ENCODE measurements at places on chromosomes 6 and 20. TPM values are rescaled to one million over a fixed set of nuclear protein-coding genes. Genes with fewer than 3 reads are reported as not detected.

Gene DEFB124
- total RNA-seq: not detected

Gene SYCP2L
- total RNA-seq: 5.2 TPM

Gene SNX3
- total RNA-seq: 97.4 TPM

Gene CDSN
- total RNA-seq: 598 TPM

Gene HIVEP2
- 25.5 TPM for total RNA-seq

Gene SPATA2
- total RNA-seq: 8.7 TPM

GRCh38 chr20:49186535-49187329 is 1.4 kb downstream of the STAU1 start:
- peak overlapping the region; percentile 94 for H3K27ac ChIP-seq
- no peaks in the 10 kb centered on the region for H3K36me3 ChIP-seq
- peak overlapping the region; percentile 95 for H3K4me3 ChIP-seq
- peaks cover 25% of the 10 kb centered on the region for H3K4me1 ChIP-seq
- peak; percentile 80 for DNase-seq

GRCh38 chr20:52789716-52790115 is 182.4 kb upstream of the TSHZ2 start:
- H3K4me1 ChIP-seq: no peaks in the 10 kb centered on the region
- no peak overlapping the region for H3K4me3 ChIP-seq
- no peaks in the 10 kb centered on the region for H3K36me3 ChIP-seq
- no peak for DNase-seq
- H3K27me3 ChIP-seq: no peaks in the 10 kb centered on the region

DNA sequence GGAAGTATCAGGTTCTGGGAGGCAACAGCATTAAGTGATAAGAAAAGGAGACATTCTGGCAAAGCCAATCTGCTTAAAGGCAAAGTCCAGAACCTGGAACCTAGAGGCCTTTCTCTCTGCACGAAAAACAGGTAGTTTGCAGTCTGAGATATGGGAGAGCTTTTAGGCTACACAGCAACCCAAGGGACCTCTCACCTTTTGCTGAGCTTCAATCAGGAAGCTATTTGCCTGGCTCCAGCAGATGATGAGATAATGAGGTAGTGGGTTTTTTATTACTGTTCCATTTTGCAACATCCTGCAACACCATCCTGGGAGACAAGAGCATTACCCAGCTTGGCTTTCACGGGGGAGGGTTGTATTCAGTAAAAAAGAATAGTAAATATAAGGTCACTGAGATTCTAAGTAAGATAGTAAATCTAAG is 143.1 kb downstream of the ADGRG6 start:
- H3K4me3 ChIP-seq: no peak overlapping the region
- no peaks in the 10 kb centered on the region for H3K4me1 ChIP-seq
- no peaks in the 10 kb centered on the region for H3K27me3 ChIP-seq
- no peak overlapping the region for H3K27ac ChIP-seq
- no peaks in the 10 kb centered on the region for H3K36me3 ChIP-seq

- peak; percentile 59 for DNase-seq
- no peaks in the 10 kb centered on the region for H3K36me3 ChIP-seq
- H3K4me3 ChIP-seq: no peak overlapping the region
- peaks cover 9% of the 10 kb centered on the region for H3K4me1 ChIP-seq
- no peak overlapping the region for H3K27ac ChIP-seq
These were observed 149.5 kb downstream of the ANKRD60 start for GRCh38 chr20:58078741-58079522.

DNA sequence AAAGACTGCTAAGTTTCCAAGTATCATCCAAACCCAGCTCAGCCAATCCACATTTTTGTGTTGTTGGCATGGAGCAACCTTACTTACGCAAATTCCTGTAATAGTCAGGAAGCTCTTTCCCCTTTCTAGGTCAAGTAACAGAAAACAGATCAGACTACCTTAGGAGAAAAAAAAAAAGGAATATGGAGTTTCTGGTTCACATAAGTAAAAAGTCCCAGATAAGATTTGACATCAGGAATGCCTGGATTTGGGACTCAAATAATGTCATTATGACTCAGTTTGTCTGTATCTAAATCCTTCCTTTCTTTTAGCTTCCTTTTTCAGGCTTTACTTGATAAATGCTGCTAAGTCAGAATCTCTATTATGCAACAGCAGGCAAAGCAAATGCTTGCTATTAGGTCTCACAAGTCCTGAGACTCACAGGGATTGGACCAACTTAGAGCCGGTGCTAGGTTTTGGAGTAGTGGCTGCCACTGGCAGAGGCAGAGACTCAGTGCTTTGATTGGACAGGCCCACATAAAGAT is 44.5 kb downstream of the NCOA7 start:
- DNase-seq: no peak
- H3K4me1 ChIP-seq: peaks cover 38% of the 10 kb centered on the region
- H3K27ac ChIP-seq: peak overlapping the region; percentile 67

DNA sequence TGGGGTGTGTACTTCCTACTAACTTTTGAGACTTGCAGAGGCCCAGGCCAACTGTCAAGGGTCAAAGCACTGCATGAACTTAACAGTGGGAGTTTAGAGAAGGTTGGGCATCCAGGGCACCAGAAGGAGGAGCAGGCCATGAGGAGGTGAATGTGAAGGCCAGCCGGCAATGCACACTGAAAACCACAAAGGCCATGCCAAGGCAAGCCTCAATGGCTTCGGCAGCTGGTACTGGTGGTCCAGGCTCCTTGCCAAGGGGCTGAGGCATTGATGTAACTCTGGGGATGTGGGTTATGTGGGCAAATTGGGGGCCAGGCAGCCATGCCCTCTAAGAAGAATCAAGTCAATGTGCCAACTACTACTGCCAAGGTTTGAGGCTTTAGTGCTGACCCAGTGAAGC is 222.4 kb downstream of the UNC5CL start:
- DNase-seq: no peak
- H3K4me3 ChIP-seq: no peak overlapping the region
- H3K36me3 ChIP-seq: no peaks in the 10 kb centered on the region
- H3K27me3 ChIP-seq: peaks cover 2% of the 10 kb centered on the region

DNA sequence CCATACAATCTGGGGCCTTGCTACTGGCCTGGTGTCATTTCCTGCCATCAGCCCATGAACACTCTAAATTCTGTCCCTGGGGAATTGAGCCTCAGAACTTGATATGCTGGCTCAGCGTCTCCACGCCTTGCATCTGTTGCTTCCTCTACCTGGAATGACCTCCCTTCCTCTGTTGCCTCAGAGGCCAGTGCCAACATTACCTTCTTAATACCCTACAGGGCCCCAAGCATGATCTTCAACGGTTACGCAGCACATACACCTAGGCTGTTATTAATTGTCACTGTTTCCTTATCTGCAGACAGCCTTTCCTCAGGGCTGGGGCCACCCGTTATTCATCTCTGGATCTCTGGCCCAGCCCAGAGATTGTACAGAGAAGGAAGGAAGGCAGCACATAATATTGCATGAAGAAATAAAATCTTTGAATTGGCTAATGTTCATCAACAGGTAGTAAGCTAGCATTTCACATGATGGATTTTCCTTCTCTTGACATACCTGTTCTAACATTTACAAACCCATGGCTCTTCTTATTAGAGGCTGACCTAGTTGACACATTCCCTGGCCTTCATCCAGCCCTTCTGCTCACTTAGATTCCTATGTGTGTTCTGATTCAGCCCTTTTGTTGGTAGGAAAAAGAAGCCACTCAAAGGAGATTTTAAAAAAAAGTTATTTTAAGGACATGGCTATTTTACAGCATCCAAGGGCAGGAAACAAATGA is 8.4 kb upstream of the RNF182 start:
- H3K27ac ChIP-seq: no peak overlapping the region
- H3K4me3 ChIP-seq: no peak overlapping the region
- no peak for DNase-seq
- H3K27me3 ChIP-seq: peaks cover 23% of the 10 kb centered on the region
- no peaks in the 10 kb centered on the region for H3K36me3 ChIP-seq

GRCh38 chr20:32465092-32465900 is 107.2 kb downstream of the ASXL1 start:
- H3K36me3 ChIP-seq: no peaks in the 10 kb centered on the region
- no peak overlapping the region for H3K4me3 ChIP-seq
- no peak for DNase-seq
- H3K27me3 ChIP-seq: no peaks in the 10 kb centered on the region
- H3K27ac ChIP-seq: peak overlapping the region; percentile 73

- H3K36me3 ChIP-seq: no peaks in the 10 kb centered on the region
- DNase-seq: no peak
- H3K27me3 ChIP-seq: no peaks in the 10 kb centered on the region
- no peak overlapping the region for H3K27ac ChIP-seq
- H3K4me1 ChIP-seq: no peaks in the 10 kb centered on the region
These were observed 127.6 kb upstream of the AKAP12 start for GRCh38 chr6:151112130-151112529.

DNA sequence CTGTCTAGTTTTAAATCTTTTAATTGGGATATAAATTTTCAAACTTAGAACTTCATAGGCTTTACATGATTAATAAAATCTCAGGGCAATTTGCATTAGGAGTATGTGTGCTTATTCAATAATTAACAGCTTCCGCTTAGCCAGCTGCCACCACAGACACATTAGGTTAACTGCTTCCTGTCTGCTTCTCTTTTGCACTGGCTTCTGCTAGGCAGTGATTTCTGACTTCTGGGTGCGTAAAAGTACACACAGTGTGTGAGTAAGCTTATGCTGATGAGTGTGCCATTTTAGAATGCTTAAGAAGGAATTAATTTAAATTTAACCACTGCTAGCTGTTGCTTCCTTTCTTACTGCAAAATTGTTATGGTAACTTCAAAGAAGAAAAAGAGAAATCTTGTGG is 73.9 kb downstream of the F13A1 start:
- no peaks in the 10 kb centered on the region for H3K27me3 ChIP-seq
- H3K4me1 ChIP-seq: peaks cover 9% of the 10 kb centered on the region
- H3K4me3 ChIP-seq: no peak overlapping the region
- no peak for DNase-seq
- no peaks in the 10 kb centered on the region for H3K36me3 ChIP-seq

- H3K27ac ChIP-seq: no peak overlapping the region
- H3K4me1 ChIP-seq: no peaks in the 10 kb centered on the region
- H3K4me3 ChIP-seq: no peak overlapping the region
These were observed 286.3 kb downstream of the KHDC1L start for GRCh38 chr6:72939004-72939403.

DNA sequence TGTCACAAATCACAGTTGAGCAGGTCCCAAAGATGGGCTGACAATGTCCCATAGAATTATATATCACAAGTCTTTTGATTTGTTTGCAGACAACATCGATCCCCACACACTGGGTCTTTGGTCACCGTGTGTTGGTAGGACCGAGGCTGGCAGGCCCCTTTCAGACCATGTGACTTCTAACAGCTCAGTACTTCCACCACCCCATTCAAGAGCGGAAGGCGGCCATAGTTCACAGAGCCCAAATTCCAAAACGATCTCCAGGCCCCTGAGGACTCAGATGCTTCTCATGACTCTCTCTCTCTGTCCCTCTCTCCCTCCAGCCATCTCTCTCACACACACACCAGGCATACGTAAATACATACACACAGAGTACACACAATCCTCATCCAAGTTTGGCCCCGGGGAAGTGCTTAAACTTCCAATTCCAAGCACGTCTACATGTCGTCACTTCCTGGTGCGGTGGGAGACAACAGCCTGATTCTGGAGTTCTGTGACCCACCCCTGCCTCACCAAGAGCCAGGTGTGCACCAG is 155.9 kb upstream of the INSM1 start:
- no peaks in the 10 kb centered on the region for H3K27me3 ChIP-seq
- DNase-seq: no peak
- no peak overlapping the region for H3K27ac ChIP-seq
- no peaks in the 10 kb centered on the region for H3K36me3 ChIP-seq

- H3K27ac ChIP-seq: no peak overlapping the region
- H3K4me3 ChIP-seq: no peak overlapping the region
- no peak for DNase-seq
- peaks cover 25% of the 10 kb centered on the region for H3K4me1 ChIP-seq
- H3K27me3 ChIP-seq: no peaks in the 10 kb centered on the region
- no peaks in the 10 kb centered on the region for H3K36me3 ChIP-seq
These were observed 33.6 kb downstream of the METTL24 start for GRCh38 chr6:110324548-110324947.

DNA sequence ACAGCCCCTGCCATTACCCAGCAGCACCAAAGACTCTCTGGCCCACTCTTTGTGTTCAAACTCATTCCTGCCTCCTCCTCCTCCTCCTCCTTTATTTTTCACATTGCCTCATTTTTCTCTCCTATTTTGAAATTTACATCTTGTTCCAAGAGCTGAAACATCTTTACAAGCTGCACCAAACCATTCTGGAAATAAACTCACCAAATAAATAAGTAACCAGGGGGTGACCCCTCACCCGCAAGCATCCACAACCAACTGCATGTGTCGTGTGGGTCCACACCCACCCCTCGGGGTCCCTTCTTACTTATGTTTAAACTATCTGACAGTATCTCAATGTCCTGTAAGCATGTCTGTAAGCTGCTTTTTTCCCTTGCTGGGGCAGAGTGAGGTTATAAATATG is 1.4 kb downstream of the KCNB1 start:
- no peak overlapping the region for H3K27ac ChIP-seq
- H3K27me3 ChIP-seq: peaks cover 43% of the 10 kb centered on the region
- no peak overlapping the region for H3K4me3 ChIP-seq
- peaks cover 25% of the 10 kb centered on the region for H3K4me1 ChIP-seq
- no peak for DNase-seq
- H3K36me3 ChIP-seq: no peaks in the 10 kb centered on the region

DNA sequence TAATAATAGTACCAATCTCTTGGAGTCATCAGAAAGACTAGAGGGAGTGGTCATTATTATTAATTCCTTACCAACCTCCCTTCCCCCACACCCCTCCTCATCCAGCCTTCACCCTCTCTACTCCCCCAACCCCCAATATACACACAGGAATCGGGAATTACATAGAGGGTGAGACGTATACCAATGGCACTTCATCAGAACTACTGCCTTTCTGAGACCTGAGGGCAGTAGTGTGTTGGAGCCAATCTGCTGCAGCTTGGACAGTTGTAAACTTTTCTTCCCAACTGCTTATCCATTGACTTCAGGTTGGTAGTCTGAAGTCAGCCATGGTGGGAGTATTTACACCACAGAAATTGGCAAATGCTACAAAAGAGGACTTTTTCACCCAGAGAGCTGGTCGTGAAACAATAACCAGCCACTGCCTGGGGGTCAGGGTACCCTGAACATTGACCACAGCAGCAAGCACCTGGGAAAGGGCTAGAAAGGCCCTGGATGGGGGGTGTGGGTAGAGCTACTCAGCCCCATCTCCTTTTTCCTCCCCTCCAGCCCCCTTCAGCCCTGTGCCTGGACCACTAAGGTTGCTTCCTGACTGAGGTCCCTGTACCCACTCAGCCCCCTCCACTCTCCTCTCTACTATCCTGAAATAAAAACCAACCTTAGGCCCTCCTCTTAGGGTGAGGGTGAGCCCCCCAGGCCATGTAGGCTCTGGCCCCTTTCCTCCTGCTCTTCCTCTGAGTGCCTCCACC is 161.5 kb downstream of the MRPL14 start:
- H3K4me3 ChIP-seq: no peak overlapping the region
- no peaks in the 10 kb centered on the region for H3K27me3 ChIP-seq
- peaks cover 8% of the 10 kb centered on the region for H3K4me1 ChIP-seq
- no peak for DNase-seq
